Stimulated activated CD4-positive, alpha-beta T cell treated with anti-CD3 and anti-CD28 coated beads, Interleukin-15, amount 100 ng/mL, for 48 hours (primary cell): ENCODE measurements at places on chromosomes 3 and 15.

DNA sequence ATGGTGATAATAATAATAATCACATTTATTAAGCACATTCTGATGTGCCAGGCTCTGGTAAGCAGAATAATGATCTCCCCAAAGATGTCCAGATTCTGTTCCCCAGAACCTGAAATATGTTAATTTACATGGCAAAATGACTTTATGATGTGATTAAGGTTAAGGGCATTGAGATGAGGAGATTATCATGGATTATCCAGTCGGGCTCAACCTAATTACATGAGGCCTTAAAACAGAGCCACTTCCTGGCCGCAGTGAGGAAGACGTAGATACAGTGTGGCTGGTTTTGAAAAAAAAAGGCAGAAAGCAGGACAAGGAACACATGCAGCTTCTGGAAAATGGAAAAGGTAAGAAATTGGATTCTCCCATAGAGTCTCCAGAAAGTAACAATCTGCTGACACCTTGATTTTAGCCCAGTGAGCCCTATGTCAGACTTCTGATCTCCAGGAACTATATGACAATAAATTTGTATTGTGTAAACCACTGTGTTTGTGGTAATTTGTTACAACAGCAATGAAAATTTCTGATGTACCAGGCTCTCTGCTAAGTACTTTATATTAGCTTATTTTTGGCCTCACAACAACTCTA is 126.7 kb downstream of the ALCAM start:
- DNase-seq: no peak

DNA sequence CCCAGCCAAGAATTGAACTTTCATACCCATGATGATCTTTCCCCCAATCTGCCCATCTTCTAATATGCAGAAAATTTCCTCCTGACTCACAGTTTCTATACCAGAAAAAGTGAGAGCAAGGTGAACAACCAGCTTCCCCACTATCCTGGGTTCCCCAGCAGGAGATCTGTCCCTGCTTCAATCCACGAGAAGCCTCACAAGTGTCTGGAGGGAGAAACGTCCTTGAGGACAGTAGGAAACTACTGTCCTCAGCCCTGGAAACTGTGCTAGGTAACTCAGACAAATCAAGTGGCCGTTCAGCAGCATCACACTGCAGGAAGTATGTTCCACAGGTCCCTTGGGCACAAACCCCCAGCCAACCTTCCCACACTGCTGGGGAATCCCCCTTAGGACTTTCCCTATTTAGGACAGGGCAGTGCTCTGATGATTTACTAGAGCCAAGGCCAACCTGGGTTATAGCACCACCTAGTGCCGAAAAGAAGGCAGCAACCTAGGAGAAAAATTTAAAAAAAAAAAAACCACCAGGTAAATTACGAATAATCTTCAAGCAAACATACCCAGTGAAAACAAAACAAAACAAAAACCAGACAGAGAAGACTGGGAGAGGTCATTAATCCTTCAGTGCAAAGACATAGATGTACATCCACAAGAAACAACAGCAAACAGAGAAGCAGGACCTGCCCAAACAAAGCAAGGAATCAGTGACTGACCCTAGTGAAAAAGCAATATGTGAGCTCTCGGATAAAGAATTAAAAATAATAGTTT is 36.0 kb downstream of the MORC1 start:
- DNase-seq: peak; percentile 2

GRCh38 chr3:151548195-151548594 is 87.3 kb upstream of the IGSF10 start:
- DNase-seq: no peak

DNA sequence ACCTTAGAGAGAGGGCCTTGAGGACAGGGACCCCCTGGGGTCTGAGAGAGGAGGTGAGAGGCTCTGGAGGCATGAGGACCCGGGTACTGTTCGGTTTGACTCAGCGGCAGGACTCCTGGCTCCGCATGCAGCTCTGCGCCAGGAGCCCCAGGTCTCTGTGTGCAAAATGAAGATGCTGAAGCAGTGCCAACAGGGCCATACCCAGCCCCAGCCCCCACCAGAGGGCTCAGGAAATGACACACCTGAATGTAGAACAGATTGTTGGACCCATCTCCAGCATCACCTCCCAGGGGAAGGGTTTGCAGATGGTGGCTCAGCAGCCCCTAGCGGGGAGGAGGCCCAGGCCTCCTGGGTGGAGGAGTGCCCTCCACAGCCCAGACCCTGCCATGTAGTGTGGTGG is 30.2 kb downstream of the EPHB3 start:
- no peak for DNase-seq
